Myocyte (in vitro differentiated cells): ENCODE measurements at places on chromosomes 11 and 22.

- peak; percentile 86 for DNase-seq
Measured at GRCh38 chr11:534396-535209, 773 bp downstream of the HRAS start.

GRCh38 chr11:1570001-1570453, 2.0 kb downstream of the DUSP8 start:
- DNase-seq, result no peak

DNA sequence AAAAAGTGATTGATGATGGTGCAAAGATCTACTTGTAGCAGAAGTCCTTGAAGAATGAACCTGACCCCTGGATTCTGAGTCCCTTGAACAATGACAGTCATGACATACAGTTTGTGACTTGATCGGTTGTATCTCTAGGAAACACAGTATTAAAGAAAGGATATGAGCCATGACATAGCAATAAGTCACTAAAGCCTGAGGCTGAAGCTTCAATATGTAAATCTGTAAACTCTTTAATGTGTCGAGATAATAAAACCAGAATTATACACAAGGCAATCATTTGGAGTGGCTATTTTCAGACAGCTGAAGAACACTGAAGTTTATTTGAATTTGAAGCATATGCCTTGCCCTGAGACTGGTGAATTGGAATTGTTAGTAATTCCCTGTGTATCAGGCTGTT, 911.5 kb upstream of the RAG2 start:
- DNase-seq, result no peak

DNA sequence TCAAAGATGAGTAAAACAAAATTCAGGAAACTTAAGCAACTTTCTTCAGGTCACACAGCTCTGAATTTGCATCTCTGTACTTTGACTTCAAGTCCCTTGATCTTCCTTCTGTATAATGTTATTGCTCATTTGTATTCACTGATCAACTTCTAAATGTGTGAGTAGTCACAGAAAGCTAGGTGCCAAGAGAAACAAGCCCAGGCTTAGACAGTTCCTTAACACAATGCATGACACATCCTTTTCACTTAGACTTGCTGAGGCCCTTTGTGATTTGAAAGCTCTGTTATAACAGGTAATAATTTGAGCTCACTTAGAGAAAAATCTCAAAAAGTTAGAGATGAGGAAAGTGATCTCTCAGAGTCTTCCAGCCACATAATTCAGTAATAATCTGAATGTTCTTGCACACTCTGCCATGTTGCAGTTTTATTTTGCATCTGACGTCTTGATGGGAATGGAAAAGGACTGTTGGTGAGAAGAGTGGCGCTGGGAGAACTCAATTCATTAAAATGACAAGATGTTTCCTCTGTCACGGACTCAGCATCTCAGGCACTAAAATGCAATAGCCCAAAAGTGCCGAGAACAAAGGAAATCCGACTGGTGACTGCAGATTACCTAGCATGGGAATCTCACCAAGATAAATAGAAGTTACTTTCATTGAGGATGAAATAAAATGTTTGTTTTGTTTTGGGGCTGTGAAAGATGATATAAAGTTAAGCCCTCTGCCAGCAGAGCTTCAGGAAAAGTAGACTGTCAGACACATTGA, 665.3 kb downstream of the OPCML start:
- DNase-seq, result no peak

GRCh38 chr11:45899448-45900174, 7.5 kb downstream of the FREY1 start:
- DNase-seq, result peak; percentile 83

- DNase-seq, result no peak
Measured at GRCh38 chr11:17816232-17816931, 81.8 kb downstream of the KCNC1 start.
